ENCODE measurements at places on chromosomes 3 and 15.
A peak's percentile ranks its signal among the peaks of the same experiment; 100 is the strongest.

DNA sequence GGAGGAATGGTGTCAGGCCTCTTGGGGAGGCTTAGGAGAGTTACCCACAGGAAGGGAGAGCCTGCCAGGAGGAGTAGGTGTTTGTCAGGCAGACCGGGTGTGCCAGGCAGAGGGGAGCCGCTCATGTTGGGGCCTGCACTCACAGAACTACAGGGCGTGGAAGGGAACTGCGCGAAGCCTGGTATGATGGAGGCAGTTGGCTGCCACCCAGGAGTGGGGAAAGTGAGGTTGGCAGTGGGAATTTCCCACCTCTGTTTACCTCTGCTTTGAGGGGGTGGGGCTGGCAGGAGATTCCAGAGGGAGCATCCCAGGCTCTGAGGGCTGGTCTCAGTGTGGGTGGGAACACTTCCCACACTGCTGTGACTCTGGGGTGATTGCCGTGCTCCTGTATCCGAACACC, 99.9 kb downstream of the SLCO3A1 start:
- DNase-seq: no peak

GRCh38 chr3:41364736-41365135, 165.4 kb downstream of the CTNNB1 start:
- no peak for DNase-seq

DNA sequence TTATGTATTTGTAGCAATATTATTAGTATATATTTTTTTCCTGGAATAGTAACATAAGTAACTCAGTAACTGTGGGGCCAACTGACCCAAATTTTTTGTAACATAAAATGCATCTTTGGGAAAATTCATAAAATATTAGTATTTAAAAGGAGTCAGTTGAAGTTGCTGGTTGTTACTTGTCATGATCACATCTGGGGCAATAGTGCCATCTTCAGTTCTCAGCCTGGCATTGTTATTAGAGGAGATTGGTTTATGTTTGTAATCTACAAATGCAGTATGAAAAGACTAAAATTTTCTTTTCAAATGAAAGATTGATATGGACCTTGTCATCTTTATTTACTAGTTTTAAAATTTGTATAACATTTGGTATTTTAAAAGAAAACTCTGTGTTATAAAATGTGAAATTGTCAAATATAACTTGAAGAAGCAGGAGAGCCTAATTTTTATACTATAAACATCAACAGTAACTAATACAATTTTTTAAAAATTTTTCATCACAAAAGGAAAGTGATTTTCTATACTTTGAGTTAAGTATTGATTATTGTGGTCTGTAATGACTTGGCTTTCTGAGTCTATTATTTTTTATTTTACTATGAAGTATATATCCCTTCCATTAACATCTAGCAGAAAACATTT, 38.8 kb upstream of the MLF1 start:
- DNase-seq: peak; percentile 51

- DNase-seq: no peak
These were observed 103.5 kb upstream of the FXR1 start for GRCh38 chr3:180808823-180809575.

GRCh38 chr3:189474944-189475343, 156.2 kb upstream of the TP63 start:
- DNase-seq: no peak

DNA sequence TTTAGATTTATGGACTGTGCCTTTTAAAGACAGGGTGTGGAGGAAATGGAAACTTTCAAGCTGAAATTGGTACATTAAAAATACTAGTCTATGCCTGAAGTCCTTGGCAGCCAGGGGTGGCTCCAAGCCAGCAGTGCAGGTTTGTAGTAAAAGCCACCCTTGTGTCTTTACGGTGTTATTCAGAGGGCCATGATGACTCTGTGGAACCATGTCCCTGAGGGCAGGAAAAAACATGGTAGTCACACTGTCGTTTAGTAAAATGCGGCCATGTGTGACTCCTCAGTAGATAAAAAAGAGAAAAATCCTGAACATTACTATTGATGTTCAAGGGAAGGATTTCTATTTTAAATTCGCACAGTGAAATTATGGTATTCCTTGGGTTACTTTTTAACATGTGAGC, 2.7 kb downstream of the FAN1 start:
- no peak for DNase-seq

- no peak for DNase-seq
These were observed 107.5 kb downstream of the SRGAP3 start for GRCh38 chr3:9141928-9142289.

DNA sequence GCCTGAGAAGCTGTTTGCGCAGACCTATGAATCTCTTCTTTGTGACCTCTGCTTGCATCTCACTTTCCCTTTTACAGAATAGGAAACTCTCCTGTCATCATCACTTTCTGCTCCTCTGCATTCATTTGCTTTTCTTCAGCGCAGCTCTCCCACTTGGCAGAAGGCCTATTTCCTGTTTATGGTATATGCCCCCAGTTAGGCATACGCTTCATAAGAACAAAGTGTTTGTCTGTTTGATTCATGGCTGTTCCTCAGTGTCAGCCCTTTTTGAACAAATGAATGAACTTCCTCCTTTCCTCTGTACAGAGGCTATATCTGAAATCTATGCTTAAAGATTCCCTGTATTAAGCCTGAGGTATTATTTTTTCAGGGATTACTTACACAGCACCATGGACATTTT, 1216.9 kb upstream of the GBE1 start:
- DNase-seq: no peak

- peak; percentile 80 for DNase-seq
These were observed 19.1 kb upstream of the ADGRG7 start for GRCh38 chr3:100590114-100590839.

DNA sequence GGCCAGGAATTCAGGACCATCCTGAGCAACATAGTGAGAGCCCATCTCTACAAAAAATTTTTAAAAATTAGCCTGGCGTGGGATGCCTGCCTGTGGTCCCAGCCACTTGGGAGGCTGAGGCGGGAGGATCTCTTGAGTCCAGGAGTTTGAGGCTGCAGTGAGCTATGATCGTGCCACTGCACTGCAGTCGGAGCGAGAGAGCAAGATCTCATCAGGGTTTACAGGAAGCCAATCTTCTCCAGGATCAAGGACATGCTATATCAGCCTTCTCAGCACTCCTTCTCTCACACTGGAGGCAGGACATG, 451 bp upstream of the STOML1 start:
- DNase-seq: no peak

GRCh38 chr3:190048932-190049441, 71.7 kb downstream of the P3H2 start:
- DNase-seq: peak; percentile 59

DNA sequence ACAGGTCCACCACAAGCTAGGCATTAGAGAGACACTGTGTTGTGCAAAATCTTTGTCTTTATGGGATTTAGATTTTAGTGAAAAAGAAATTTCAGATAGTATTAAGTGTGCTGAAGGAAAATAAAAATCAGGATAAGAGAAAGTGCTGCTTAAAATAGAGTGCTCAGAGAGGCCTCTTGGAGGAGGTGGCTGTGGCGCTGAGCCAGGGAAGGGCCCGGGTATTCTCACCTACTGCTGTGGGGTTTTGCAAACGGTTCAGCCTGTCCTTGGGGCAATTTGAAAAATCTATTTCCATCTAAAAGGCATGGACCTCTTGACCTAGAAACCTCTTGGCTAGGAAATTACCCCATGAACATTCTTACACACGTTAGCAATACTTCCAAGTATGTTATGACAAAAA, 267.7 kb downstream of the TJP1 start:
- DNase-seq: no peak

GRCh38 chr15:89964232-89964954, 36.7 kb upstream of the ZNF710 start:
- no peak for DNase-seq

GRCh38 chr3:123876858-123877257, 7.3 kb downstream of the MYLK start:
- no peak for DNase-seq

- no peak for DNase-seq
These were observed 40.5 kb downstream of the TRAT1 start for GRCh38 chr3:108862865-108863798.

GRCh38 chr3:157516928-157517327, 13.7 kb upstream of the VEPH1 start:
- no peak for DNase-seq

DNA sequence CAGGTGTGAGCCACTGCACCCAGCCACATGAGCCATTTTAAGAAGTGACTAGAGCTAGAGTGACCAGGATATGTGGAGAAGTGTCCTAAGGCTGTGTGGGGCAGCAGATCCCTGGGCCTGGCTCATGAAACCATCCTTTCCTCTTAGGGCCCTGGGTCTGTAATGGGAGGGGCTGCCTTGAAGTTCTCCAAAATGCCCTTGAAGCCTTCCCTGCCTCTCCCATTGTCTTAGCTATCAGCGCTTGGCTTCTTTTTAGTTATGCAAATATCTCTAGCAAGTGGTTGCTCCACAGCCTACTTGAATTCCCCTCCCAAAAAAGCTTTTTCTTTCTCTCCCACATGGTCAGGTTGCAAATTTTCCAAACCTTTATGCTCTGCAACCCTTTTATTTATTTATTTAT, 112.4 kb upstream of the SPATA16 start:
- no peak for DNase-seq

DNA sequence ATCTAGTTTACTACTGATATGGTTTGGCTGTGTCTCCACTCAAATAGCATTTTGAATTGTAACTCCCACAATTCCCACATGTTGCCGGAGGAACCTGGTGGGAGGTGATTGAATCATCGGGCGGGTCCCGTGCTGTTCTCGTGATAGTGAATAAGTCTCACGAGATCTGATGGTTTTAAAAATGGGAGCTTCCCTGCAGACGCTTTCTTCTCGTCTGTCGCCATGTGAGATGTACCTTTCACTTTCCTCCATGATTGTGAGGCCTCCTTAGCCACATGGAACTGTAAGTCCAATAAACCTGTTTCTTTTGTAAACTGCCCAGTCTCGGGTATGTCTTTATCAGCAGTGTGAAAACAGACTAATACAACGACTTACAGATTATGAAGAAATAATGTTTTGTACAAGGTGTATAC, 35.6 kb upstream of the PYDC2 start:
- DNase-seq: no peak

DNA sequence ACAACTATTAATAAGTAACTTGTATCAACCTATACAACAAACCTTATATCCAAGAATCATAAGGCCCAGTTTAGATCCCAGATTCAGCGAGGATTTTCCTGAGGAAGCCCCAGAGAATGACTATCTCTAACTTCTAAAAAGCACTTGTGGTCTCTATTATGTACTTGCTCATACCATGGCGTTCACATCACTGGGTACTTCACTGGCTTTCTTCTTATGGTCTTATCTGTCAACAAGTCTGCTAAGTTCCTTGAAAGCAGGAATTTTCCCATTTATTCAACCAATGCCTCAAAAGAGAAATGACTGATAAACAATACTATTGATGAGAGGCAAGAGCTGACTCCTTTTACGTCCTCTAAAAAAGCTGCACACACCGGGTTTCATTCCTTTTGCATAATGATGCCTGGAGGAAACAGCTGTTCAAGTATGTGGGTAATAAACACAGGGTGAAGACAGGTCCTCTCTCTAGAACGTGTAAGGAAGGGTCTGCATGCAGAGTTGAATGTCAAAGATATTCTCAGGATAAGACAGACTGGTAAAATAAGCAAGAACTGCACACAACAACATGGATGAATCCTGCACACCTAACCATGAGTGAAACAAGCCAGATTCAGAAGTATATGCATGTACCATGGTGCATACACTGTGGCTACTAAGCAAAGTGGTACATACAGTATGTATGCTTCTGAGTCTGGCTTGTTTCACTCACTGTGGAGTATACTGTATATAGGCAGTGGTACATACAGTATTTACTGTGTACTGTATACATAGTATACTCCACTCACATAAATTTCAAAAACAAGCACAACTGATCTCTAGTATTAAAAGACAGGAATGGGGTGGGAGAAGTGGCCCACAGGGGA, 408.7 kb downstream of the SHQ1 start:
- no peak for DNase-seq

DNA sequence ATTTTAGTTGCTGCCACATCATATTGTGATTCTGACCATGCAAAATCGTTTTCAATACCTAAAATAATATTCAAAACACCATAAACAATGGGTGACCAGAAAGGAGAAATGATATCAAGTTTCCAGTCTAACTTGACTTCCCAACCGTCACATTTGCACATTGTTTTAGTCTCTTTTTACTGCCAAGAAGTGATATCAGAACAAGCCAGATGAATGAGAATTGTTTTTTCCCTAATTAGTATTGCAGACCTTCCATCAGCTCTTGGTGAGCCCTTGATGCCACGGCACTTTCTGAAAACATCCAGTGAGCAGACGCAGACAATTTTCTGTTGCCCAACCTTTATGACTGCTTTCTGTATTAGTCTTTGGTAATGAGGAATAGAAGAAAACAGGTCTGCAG, 62.5 kb downstream of the SPATA16 start:
- DNase-seq: no peak

GRCh38 chr15:98655732-98656131, 7.4 kb downstream of the IGF1R start:
- no peak for DNase-seq

- DNase-seq: no peak
These were observed 146.4 kb downstream of the ERC2 start for GRCh38 chr3:56321892-56322291.

- DNase-seq: no peak
These were observed 87.0 kb downstream of the SV2B start for GRCh38 chr15:91186904-91187656.

DNA sequence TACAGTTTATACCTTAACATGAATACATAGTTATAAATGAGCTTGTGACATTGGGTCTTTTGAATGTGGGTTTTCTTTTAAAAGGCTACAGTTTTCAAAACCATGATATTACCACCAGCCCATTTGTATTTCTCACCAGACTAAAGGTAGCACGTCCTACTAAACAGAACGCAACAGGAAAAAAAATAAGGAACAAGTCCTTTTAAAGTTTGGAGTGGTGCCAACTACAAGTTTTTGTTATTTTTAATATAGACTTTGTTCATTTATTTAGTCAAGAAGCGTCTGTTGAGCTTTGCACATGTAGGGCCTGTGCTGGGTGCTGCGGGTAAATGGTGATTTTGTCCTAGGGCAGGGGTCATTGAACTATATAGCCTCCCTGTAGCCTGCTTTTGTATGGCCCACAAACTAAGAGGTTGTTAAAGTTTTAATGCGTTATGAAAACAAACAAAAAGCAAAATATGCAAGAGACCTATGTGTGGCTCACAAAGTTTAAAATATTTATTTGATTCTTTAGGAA, 164.4 kb downstream of the GHSR start:
- no peak for DNase-seq

- peak; percentile 28 for DNase-seq
These were observed 272.2 kb upstream of the RARB start for GRCh38 chr3:25155652-25156471.

DNA sequence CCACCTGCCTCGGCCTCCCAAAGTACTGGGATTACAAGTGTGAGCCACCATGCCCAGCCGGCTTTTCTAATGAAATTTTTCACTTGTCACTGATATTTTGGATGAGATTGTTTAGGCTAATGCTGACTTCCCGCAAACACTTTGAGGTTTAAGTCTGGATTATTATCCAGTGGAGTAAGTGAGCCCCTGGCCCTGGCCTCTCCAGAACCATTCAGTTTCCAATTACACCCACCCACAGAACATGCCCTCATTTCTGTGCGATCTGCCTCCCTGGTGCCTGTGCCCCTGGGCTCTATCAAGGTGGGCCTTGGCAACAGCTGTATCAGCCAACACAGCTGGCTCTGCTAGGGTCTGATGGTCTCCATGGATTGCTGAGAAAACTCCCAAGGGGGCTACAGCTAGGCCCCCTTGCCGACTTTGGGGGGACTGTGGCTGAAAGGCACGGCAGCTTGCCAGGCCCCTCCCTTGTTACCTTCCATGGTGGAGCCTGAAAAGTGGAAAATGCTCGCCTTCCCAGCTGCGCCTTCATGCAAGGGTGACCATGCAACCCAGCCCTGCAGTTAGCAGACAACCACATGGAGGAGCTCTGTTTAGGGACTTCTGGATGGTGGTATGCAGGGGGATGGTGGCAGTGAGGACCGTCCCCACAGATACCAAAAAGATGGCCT, 288.9 kb downstream of the FAM43A start:
- no peak for DNase-seq

All from AG08395 (cell line).